ENCODE measurements at places on chromosomes 6 and 20. TPM values are rescaled to one million over a fixed set of nuclear protein-coding genes. Genes with fewer than 3 reads are reported as not detected.

DNA sequence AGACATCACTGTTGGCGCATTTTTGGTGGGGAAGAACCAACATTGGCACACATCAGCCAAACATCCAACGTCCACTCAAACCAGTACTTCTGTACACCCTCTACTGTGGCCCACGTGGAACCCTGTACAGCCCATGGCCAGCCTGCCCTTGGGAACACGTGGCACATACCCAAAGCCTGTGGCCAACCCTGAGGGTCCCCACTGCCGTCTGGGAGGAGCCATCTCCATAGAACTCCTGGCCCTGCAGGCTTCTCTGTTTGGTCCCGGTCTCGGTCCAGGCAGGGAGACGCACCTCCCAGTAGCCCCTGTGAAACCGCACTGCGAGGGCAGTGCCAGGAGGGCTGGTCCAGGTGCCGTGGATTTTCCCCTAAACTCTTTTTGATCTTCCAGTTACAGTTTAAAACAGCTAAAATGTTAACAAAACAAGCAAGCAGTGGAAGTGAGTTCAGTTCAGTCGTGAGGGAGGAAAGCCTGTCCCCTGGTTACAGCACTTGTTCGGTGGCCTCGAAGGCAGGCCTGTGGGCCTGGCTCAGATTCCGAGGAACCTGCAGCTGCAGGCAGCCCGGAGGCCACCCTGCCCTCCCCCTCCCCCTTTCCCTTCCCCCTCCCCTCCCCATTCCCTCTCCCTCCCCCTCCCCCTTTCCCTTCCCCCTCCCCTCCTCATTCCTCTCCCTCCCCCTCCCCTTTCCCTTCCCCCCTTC lies 233.7 kb downstream of the DLL1 start:
- DNase-seq = no peak

GRCh38 chr20:46083101-46083500 lies 6.7 kb downstream of the NCOA5 start:
- DNase-seq = no peak

GRCh38 chr6:143339223-143339622 lies 111.3 kb downstream of the ADAT2 start:
- DNase-seq = peak; percentile 27

DNA sequence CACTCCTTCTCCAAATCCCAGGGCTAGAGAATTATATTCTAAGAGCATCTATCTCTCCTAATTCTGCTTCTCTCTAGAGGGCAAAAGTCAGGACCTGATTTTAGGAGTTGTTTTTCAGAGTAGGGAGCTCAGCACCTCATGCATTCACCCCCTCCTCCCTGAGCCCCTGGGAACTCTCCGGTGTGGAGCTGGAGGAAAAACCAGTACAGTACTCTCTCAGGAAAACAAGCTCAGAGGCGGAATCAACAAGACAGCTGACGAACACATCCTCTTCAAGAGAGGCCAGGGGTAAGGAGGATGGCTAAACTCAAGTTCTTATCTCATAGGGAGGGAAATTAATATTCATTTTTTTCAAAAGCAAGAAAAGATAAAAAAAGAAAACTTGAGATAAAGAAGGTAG lies 120.1 kb upstream of the CDYL start:
- no peak for DNase-seq

GRCh38 chr20:22371843-22372242 lies 212.5 kb downstream of the FOXA2 start:
- DNase-seq = no peak

GRCh38 chr6:13733178-13733887 lies 21.7 kb upstream of the RANBP9 start:
- DNase-seq = peak; percentile 83

DNA sequence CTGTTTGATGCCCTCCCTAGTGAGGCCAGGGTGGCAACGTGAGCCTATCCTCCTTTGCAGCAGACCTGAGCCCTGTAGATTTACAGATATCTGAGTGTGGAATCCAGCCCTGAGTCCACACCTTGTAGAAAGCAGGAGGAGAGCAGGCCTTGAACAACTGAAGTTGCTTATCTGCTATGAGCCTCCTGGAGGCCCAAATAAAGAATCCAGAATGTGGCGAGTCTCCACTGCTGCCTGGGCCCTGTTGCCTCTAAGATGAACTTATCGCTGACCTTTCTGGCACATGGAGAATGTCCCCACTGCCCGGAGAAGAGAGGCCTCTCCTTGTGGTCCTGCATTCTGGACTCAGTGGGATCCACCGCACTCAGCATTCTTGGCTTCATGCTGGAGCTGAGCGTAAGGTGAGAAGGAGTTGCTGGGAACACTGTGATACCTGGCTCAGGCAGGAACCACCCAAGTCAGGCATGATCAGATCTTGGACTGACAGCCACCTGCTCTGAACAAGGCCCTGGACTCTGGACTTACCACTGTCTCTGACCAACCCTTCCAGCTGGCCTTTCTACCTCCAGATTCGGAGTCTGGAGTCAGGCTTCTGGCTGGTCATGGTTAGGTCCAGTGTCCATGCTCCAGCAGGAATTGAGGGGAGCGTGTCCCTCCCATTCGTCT lies 5.8 kb upstream of the MANBAL start:
- no peak for DNase-seq

DNA sequence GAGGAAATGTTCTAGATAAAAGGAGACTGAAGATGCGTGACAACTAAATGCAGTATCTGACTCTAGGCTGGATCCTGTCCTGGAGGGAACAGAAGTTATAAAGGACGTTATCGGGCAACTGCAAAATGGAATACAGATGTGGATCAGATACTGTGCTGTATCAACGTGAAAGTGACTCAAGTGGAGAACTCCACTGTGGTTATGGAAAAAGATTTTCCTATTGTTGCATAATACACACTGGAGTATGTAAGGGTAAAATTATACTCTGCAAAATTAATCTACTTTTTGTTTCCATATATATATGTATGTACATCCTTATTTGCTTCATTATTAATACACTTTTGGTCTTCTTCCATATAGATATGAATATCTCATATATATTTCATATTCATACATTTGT lies 654.0 kb downstream of the QKI start:
- no peak for DNase-seq

DNA sequence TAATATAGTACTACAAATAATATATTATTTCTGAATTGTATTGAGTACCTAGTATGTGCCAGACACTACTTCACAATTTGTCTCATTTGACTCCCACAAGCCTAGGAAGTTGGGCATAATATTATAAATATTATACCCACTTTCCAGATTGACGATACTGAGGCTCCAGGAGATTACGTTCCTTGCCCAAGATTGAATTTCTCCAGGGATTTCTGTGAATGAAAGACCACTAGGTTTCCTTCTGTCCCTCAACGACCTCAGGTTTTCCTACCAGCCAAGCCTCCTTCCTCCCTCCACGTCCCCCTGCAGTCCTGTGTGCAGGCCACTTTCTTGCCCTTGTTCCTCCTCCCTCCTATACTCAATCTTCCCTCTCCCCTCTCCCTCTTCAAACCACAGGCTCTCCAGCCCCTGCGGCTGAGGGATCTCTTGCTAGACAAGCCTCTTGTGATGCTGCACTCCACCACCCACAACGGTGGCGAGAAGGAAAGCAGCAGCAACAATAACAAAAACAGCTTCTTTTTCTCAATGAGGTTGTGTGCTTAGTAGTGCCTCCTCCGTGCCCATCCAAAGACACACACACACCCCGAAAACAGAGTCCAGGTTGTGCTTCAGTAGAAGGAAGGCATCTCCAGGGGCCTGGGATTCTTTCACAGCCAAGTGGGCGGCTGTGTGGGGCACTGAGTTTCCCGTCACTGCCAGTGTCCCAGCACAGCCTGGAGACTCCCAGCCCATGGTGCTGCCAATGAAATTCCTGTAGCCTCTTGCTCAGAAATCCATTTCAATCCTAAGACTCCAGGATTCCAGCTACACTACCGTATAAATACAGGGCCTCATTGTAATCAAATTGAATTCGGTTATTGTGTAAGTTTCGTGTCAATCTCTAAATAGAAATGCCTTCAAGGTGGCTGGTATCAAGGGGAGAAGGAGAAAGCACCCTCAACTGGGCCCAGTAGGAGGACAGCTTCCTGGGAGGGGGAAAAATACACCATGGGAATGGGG lies 94.4 kb downstream of the NCR2 start:
- no peak for DNase-seq

DNA sequence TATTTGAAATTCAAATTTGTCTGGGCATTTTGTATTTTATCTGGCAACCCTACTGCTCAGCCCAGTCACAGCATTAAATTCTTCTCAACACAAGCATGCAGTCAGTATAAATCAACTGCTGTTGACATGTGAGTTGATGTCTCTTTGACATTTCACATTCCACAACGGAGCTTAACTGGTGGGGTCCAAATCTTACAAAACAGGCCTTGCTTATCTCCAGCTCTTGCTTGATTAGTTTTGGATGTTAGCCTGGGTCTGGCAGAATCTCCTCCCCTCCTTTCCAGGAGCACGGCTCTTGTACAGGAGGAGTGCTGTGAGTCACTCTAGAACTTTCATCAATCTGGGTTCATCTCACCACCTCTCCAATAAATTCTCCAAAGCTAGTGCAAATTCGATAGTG lies 80.8 kb upstream of the PHACTR1 start:
- DNase-seq = peak; percentile 49

DNA sequence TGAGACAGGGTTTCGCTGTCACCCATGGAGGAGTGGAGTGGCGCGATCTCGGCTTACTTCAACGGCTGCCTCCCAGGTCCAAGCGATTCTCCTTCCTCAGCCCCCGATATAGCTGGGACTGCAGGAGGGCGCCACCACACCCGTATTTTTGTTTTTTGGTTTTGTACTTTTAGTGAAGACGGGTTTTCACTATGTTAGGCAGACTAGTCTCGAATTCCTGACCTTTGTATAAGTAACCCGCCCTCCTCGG lies 115.4 kb upstream of the BTN3A2 start:
- no peak for DNase-seq

- no peak for DNase-seq
Observed at GRCh38 chr20:35014537-35014936, 58.9 kb downstream of the MYH7B start.

The STK35 gene
- total RNA-seq = 33.4 TPM

The TSBP1 gene
- not detected for total RNA-seq

The CAP2 gene
- 39.9 TPM for total RNA-seq

The SYNDIG1 gene
- not detected for total RNA-seq

The FILIP1 gene
- total RNA-seq = 1.3 TPM

The TPBG gene
- total RNA-seq = 46.8 TPM

All from M059J (cell line).